ENCODE measurements at places on chromosomes 11 and 22.
A peak's percentile ranks its signal among the peaks of the same experiment; 100 is the strongest.

DNA sequence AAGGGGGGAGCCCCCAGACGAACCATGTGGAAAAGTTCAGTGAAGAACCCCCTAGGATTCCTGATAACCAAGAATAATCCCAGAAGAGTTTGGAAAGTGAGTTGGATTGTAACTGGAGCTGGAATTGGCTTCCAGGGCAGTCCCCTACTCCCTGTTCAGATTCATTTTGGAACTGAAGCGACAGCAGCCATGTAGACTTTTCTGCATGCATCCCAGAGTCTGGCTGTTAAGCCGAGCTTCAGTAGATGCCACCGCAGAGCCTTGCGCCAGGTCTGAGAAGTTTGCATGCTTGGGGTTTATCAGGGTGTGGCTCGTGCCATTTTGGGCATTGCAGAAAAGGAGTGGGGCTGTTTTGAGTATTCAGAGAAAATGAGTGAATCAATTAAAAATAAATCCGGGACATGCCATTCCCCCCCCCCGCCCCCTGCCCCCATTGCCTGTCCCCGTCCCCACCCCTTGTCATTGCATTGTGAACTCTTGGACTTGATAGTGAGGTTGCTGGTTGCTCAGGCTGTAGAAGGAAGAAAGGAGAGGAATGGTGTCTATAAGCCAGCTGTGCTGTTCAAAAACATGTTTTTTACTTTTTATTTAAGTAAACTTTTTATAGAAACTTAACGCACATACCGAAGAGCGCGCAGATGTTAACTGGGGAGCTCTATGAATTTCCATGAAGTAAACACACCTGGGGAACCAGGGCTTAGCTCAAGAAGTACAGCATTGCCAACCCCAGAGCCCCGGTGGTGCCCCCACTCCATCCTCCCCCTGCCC, 71.2 kb downstream of the LDLRAD3 start:
- DNase-seq: no peak

- no peak for DNase-seq
Measured at GRCh38 chr11:72460091-72460647, 25.8 kb upstream of the CLPB start.

- no peak for DNase-seq
Measured at GRCh38 chr11:90288212-90288821, 65.5 kb upstream of the CHORDC1 start.

DNA sequence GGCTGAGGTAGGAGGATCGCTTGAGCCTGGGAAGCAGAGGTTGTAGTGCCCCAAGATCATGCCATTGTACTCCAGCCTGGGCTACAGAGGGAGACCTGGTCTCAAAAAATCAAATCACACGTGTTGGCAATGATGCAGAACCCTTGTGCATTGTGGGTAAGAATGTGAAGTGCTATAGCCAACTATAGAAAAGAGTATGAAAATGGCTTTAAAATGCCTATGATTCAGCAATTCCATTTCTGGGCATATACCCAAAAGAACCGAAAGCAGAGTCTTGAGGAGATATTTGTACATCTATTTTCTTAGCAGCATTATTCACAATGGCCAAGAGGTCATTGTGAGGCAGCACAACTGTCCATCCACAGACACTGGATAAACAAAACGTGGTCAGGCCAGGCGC, 2.6 kb upstream of the FADS3 start:
- no peak for DNase-seq

- DNase-seq: no peak
Measured at GRCh38 chr11:86374069-86374468, 618 bp upstream of the CCDC81 start.

- no peak for DNase-seq
Measured at GRCh38 chr22:45246060-45246985, 5.6 kb upstream of the KIAA0930 start.

GRCh38 chr22:36985211-36985889, 33.9 kb downstream of the TST start:
- DNase-seq: no peak

- DNase-seq: no peak
Measured at GRCh38 chr22:42334875-42335512, 64.5 kb upstream of the TCF20 start.

DNA sequence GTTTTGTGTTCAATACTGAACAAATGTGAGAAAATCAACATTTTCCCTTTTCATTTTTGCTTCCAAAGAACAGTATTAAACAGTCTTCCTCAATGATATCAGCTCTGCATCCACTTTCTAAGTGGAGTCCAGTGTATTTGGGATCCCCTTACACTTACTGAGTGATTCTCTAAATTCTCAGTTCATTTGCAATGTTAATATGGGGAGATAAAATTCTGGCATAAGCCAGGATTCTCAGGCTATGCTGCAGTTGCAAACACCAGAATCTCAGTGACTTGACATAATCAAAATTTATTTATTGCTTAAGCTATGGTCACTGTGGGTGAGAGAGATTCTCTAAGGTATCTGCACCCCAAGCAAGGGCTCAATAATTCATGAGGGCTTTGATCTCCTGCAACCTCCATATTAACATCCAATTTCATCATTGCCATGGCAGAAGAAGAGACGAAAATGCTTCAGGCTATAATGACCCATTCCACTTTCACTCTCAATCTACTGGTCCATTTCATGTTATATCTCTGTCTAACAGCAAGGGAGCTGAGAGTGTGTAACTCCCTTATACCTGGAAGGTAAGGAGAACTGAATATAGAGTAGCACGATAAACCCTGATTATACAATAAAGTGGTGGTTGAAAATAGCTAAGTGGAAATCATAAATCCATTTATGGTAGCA, 64.1 kb upstream of the CARD18 start:
- no peak for DNase-seq

GRCh38 chr11:34621876-34622275, 983 bp downstream of the EHF start:
- DNase-seq: no peak

DNA sequence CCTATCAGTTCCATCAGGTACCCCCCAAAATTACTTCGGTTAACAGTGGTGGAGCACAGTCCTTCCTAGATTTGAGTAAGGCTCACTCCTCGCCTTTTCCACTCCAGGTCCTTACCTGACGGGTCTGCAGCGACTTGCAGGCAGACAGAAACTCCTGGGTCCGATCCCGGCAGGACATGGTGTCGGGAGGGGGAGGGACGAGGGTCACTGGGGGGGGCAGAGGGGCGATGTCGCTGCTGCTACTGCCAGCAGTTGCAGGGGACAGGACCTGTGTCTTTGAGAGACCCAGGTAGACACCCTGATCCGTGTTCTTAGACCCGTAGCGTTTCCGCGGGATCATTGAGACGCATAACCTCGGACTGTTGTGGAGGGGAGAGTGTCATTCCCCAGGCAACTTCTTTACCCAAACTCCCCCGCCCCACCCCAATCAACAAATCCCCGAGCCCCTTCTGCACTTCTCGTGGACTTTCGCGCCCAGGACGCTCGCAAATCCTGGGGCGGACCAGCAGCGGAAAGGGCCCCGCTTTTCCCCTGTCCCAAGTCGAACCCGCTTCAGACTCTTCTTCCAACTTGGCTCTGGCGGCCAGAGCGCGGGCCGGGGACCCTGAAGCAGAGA, 839 bp downstream of the STX5 start:
- no peak for DNase-seq

DNA sequence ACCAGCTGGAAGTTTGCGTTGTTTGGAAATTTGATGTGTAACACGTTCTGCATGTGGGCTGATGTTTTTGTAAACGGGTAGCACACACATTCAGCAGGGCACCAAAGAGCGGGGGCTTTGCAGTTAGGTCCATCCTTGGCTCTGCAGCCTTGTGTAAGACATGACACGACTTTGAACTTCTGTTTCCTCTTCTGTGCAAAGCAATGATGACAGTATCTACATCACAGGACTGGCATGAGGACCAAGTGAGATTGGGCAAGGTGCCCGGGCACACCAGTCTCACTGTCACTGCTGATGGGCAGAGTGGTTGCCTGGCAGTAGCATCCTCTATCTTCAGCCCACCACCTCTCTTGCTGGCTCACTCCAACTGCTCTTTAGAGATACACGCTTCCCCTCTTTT, 3.3 kb downstream of the TCN2 start:
- no peak for DNase-seq

DNA sequence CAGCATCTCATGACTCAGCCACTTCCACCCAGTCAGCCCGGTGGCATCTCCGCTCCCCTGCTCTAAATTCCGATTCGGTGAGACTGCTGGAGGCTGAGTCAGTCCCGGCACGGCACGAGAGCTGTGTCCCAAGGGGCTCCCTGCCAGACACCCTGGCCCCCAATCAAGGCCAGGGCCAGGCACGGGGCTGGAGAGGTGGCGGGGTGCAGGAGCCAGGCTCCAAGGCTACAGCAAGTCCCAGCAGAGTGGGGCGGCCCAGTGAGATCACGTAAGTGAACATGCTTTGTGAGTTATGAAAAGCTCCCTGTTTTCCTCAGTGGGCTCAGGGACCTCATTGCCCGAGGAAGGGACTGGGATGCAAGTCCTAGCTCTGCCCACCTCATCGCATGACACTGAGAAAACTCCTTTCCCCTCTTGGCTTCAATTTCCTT, 3.0 kb downstream of the C11orf68 start:
- DNase-seq: no peak

- DNase-seq: peak; percentile 62
Measured at GRCh38 chr11:130314184-130314749, 450 bp downstream of the ZBTB44 start.
